ENCODE measurements at places on chromosomes 7 and 10.
A peak's percentile ranks its signal among the peaks of the same experiment; 100 is the strongest.

GRCh38 chr10:6198171-6198570 lies 4.6 kb upstream of the PFKFB3 start:
- no peak for DNase-seq

DNA sequence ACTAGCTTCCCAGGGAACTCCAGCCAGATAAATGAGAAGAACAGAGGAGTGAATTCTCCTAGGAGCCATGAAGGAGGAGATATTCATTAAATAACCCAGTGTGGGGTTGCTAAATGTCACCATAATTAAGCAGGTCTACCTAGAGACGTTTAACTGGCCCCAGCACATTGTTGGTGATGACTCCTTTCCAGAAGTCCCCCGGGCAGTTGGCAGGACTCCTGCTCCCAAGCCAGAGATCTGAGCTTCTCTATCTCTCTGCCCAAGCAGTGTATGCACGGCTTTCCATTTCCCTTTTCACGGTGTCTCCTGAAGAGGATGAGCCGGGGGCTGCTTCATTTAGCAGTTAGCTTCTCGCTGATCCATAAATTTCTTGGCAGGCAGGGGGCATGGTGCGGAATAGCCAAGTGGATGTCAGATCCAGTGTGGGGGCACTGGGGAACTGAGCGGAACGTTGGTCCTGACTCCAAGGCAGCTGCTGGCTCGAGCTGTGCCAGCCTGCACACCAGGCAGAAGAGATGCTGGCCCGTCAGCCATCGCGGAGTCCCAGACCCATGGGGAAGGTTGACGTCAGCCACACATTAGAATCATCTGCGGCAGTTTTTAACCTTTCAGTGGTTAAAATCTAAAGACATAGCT lies 142.0 kb upstream of the NPY start:
- DNase-seq, result no peak

DNA sequence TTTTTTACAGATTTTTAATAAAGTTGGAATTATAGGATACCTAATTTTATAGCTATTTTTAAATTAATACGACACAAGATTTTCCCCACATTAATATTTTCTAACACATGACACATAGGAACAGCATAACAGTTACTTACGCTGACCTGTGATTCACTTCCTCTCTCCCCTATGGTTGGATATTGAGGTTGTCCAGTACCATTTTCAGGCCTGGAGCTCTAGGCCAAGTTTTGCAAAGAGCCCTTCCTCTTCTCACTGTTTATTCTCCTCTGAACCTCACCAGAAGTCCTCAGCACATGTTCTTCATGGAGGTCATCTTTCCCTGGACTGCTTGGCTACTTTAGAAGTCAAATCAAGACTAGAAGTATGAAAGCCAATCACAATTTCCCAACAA lies 28.2 kb downstream of the LYZL1 start:
- no peak for DNase-seq

GRCh38 chr7:101466871-101467270 lies 104.2 kb downstream of the COL26A1 start:
- no peak for DNase-seq

DNA sequence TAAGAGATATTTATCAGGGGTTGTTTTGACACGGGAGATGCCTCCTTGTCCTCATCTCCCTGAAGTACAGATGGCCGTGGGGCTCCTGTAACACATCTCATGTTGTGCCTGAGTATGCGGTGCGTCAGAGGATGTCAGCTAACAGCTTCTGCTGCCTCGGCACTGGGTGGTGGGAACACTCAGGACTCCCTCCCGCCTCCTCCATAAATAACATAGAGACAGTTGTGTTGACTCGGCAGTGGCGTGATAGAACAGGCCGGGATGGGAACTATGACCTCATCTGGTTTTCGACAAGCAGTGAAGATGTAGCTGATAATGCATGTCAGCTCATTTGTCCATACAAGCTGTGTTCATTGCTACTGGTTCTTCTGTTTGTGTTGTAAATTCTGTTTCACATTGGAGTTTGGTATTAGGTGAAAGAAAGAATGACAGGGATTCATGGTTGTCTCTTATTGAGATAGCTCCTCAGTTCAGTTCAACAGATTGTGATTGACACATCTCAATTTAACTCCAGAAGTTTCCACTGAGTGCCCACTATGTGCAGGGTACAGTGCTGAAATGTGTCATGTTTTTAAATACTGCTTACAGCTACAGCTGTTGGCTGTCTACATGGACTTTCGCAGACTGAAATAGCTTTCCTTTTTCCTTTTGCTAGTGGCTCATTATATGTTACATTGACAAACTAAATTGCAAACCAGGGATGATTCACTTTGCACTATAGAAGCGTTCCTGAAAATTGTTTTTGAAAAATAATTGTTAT lies 87.4 kb downstream of the CHN2 start:
- no peak for DNase-seq

GRCh38 chr7:156606691-156607331 lies 33.8 kb upstream of the RNF32 start:
- DNase-seq, result no peak

GRCh38 chr7:81284576-81284975 lies 365.7 kb upstream of the SEMA3C start:
- no peak for DNase-seq

DNA sequence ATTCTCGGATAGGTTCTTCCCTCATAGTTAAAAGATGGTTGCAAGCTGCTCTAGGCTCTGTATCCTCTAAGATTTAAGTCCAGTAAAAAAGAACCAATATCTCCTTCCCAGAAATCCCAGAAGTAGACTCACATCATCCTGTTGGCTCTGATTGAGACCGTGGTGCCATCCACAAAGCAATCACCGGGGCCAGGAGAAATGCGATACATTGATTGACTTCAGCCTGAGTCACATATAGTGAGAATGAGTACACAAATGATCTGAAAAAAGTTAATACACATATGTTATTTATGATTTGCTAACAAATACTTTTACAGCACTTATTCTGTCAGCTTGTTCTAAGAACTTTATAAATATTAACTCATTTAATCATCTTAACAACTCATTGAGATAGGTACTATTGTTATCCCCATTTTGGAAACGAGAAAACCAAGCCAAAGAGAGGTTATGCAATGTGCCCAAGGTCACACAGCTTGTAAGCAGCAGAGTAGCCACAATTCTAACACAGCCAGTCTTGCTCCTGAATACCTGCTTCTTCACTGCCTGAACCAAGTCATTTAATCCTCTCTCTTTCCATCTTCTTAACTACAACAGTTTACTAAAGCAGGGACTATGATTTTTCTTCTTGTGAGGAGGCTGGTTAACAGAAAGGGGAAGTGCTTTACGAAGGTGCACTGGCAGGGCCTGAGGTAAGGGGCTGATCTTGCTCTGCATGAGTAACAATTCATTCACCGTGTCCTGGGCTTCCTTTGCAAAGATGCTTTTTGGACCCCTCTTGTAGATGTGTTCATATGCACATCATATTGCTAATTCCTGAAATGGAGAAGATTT lies 177.0 kb downstream of the REEP3 start:
- DNase-seq, result peak; percentile 29

DNA sequence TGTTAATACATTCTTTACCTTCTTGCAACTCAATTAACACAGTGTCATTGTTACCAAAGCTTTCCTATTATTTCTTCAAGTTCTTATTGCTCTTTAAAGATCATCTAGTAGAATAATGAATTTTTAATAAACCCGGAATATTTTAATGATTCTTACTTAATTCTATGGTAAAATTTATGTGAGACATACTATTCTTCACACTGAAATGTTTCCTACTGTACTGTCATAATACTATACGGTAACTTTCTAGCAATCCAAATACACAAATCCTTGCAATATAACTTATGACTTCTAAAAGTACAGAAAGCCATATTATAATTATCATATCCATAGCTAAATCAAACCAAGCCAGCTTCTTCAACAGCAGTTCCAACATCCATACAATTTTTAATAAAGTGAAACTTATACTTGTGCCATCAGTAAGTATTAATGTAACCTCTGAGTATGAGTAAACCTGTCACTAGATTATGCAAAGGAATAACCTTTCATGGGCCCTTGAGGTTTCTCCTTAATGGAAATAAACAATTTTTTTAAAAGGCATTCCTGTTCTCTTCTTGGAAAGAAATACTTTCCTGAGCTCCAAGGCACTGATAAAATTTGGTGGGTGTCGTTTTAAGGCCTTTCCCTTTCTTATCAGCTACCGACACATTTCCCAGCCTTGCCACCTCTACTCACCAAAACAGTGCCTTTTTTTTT lies 87.4 kb downstream of the IMMP2L start:
- no peak for DNase-seq

DNA sequence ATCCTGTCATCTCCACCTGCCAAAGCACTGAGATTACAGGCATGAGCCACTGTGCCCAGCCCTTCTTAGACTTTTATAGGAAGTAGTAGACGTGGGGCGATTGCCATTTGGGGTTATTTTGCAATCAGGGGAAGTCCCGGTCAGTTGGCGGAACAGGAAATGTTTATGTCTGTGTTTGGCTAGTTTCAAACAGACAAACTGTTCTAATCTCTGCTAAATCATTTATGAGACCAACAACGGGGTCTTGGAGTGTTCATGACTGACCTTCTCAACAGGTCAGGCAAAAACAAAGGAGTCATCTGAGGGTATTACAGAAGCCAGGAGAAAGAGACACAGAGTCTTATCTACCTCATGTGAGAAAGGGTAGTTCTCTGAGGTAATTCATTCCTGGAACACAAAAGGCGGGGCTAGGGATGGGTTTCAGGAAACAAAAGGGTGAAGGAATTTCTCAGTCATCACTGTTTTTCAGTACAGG lies 6.6 kb upstream of the TPK1 start:
- DNase-seq, result peak; percentile 84

- no peak for DNase-seq
These were observed 743 bp downstream of the MKI67 start for GRCh38 chr10:128125416-128125943.

- DNase-seq, result no peak
These were observed 177.2 kb upstream of the INHBA start for GRCh38 chr7:41880107-41880506.

GRCh38 chr10:124632064-124632531 lies 112.1 kb downstream of the FAM53B start:
- no peak for DNase-seq

GRCh38 chr10:31401287-31401686 lies 82.3 kb downstream of the ZEB1 start:
- no peak for DNase-seq

GRCh38 chr7:8250547-8250946 lies 11.4 kb downstream of the ICA1 start:
- DNase-seq, result no peak

- no peak for DNase-seq
These were observed 45.4 kb downstream of the NKX6-2 start for GRCh38 chr10:132740588-132740987.

- DNase-seq, result no peak
These were observed 94.0 kb downstream of the ADARB2 start for GRCh38 chr10:1643161-1643907.
